HFF-Myc (cell line): ENCODE measurements at places on chromosomes 5 and 9.

DNA sequence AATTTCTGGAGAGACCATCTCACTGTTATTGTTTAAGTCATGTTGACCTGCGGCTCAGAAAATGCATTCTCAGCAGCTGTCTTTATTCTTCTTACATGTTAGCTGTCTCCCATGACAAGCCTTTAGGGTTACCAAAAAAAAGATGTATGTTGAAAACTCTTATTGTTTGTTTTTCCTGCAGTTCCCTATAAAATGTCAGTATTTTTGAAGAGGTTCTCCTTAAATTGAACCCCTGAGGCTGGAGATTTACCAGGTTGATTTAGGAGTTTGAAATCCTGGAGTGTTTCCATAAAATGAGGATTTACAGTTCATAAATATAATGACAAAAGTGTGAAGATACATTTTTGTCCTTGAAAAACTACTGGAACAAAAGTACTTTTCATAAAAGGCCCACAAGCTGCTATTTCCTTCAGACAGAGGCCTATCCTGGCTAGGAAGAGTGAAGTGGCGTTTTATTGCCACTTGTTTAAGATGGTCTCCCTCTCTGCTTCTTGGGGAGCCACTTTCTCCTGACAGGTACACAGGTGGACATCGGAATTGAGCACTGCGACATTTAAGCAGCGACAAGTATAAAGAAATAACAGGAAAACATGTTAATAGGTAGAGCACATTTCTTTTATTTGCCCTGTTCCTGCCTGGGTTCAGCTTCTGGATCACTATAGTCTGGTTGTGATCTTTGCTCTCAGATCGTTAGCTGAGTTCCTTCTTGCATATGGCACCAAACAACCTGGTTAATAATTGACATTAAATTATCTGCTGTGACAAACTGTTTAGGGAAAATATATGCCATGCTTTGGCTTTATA is 344.8 kb upstream of the RPS23 start:
- no peak for DNase-seq

DNA sequence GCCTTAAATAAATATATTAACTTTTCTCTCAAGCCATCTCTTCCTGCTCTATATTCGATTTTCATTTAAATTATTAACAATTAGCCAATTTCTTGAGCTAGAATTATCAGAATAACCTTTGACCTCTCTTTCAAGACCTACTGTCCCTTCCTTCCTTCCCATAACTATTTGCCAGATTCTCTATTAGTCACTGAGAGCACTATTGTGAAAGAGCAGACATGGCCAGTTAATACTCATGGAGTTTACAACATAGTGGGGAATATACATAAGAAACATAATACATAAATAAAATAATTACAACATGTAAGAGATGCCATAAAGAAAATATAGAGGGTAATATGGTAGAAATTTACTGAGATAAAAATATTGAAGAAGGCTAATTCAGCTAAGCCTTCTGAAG is 72.1 kb upstream of the CHD1 start:
- no peak for DNase-seq

- DNase-seq: no peak
These were observed 52.4 kb downstream of the FAM170A start for GRCh38 chr5:119681734-119682133.

DNA sequence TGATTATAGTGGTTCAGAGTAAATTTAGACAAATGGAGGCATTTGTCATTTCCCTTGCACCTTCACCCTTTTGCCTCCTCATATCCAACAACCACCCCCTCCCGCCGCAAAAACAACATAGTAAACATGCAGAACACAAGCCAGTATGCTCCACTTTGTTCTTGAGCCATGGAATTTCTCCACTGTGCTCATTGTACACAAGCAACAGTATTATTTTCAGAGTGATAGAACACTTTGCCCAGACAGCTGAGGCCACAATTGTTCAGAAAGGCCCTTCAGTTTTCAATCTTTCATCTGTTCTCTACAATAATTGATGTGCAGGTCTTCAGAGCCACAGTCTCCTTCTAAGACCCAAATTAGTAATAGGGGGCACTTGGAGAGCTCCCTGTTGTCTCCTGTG is 272.8 kb upstream of the SLC30A5 start:
- DNase-seq: no peak

DNA sequence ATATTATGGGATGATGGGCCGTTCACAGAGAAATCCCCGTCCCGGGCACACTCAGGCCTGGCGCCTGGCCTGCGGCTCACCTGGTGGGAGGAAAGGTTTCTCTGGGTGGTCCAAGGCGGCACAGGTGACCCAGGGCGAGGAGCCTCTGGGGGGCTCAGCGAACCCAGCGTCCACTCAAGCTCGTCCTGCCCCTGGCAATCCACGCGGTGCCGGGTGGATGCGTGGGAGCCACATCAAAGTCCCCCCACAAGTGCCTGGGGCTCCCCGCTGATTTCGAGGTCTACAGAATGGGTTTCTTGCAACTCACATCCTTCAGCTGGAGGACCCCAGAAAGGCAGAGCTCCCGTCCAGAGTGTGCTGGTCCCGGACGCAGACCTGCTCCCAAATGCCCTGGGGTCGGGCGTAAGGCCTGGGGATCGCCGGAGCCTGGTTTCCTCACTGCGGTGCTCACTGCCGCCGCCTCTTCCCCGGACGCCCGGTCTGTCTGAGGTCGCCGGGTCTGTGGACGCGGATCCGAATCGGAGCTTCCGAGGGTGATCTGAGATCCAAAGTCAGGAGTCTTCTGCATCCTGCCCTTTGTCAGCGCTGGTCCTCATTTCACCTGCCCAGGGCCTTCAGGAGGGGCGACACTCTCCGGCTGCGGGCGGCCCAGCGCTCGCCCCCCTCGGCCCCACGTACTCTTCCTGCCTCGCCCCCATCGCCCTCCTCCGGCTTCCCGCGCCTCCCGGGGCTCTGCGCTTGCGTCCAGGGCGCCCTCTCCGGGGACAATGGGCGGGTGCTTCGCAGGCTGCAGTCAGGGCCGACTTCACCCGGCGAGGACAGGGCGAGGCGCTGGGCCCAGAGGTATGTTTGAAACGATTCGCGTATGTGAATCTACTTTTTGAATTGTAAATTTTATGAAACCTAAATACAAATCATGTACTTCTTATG is 20.0 kb upstream of the RUFY1 start:
- DNase-seq: no peak

- no peak for DNase-seq
These were observed 114.2 kb downstream of the TTC39B start for GRCh38 chr9:15192856-15193255.

DNA sequence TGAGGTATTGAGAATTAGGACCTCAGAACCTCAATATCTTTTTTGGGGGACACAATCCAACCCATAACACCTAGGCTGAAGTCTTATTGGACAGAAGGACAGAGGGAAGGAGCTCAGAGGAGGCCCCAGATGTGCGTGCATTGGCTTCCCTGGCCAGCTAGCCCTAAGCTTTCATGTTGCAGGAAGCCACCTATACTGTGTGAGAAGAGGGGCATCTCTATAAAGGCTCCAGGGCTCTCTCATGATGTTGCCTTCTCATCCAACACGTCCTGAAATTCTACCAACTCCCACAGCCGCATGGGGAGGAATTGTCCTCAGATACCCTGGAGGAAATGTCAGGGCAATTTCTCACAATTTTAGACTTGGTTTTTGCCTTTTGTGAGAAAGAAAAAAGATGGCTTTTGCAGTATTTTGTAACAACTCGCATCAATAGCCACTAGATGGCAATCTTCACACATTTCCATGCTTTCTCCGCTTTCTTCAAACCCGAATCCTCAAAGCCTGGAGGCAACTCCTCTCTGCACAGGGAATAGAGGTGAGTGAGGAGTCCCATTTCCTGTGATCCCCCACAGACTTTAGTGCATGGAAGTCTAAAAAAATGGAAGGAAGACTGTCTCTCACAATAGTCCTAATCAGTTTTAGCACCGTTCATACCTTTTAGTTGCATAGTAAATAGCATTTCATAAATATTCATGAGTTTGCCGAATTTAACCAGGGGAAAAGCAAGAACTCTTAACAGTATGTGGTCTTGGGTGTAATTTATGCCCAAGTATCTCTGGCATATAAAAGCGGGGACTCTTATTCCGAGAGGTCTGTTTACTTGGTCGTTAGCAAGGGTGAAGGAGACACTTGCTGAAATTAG is 7.4 kb upstream of the PPP3R2 start:
- DNase-seq: no peak

DNA sequence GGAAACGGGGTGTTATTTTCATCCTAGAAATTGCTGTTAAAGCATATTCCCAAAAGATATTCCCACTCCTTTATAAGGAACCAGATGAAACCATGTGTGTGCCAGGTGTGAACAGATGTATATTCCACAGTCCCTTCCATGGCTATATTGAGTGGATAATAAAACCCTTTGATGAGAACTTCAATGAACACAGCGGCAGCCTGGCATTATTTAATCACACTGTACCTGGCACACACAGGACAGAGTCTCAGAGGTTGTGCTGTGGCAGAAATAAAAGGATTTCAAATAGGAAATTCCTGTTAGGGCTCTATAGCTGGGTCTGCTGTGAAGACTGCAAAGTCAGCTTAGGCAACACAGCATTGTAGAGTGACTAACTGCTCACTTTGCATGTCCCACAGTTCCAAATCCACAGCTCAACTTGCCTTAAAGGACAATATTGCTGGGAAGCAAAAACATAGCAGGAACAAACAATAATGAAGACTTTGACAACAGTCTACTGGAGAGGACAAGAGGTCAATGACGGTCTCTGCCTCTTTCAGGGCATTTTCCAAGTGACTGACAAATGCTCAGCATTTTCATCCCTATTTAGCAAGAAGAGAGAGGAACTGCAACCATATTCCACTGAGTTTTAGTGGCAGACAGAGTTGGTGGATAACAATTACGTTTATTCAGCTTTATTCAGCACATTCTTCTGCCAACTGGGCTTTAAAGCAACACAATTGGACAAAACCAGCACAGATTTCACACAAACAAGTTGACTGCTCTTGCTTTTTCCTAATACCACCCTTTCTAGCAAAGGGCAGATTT is 255.7 kb upstream of the RGMB start:
- DNase-seq: no peak

DNA sequence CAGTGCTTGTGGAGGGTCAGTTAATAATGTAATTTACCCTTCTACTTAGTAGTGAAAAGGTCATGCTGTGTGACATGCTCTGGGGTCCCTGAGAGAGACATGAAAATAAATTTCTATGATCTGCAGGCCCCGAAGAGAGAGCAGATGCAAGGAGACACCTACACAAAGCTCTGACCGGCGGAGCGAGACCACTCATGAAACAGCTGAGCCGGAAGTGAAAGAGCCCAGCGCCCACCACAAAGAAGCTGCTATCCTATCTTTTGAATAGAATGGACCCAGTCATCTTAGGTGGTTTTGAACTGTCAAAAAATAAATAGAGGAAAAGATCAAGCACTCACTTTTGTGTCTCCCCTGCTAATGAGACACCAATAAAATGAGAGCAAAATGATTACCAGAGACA is 190.0 kb downstream of the MED10 start:
- DNase-seq: no peak

DNA sequence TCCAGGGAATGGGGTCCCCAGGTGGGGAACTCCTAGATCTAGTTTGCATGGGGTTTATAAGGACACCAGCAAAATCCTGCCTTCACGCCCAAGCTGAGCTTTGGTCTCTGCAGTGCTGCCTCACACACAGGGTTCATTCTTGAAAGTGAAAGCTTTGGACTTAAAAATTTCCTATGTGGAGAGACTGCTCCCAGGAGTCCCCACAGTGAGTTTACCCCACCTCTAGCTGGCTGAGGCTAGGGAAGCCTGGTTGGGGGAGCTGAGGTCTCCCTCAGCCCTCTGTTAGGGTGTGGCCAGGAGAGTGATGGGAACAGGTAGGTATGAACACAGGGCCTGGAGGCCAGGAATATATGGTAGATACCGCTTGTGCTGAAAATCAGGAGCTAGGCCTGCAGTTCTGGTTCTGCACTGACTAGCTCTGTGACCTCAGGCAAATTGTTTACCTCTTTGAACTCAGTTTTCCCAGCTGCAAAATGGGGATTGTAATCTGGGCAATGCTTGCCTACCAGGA is 41.5 kb upstream of the LARP1 start:
- no peak for DNase-seq

DNA sequence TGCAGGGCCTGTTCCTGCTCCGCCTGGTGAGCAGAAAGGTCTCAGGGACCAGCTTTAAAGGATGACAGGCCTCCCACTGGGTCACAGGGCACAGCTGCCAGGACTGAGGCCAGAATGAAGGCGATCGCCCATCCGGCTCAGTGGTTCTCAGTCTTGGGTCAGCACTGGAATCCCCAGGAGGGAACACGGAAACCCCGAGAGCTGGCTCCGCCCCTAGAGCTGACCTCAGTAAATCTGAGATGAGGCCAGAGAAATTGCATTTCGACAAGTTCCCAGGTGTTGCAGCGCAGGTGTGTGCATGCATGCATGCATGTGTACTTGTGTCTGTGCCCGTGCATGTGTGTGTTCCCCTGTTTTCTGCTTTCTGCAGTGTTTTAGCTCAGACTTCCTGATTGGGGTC is 47.2 kb upstream of the KCNMB1 start:
- DNase-seq: no peak

DNA sequence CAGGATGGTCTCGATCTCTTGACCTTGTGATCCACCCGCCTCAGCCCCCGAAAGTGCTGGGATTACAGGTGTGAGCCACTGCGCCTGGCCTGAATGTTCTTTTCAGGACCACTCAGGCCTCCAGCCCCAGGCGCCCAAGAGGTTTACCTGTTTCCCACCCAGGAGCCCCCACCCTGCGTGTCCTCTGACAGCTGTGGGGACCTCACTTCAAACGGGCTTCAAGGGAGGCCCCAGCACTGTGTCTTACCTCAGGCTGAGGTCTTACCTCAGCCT is 19.1 kb upstream of the SLC6A19 start:
- no peak for DNase-seq
